ENCODE measurements at places on chromosomes 3 and 15. TPM values are rescaled to one million over a fixed set of nuclear protein-coding genes. Genes with fewer than 3 reads are reported as not detected.

DNA sequence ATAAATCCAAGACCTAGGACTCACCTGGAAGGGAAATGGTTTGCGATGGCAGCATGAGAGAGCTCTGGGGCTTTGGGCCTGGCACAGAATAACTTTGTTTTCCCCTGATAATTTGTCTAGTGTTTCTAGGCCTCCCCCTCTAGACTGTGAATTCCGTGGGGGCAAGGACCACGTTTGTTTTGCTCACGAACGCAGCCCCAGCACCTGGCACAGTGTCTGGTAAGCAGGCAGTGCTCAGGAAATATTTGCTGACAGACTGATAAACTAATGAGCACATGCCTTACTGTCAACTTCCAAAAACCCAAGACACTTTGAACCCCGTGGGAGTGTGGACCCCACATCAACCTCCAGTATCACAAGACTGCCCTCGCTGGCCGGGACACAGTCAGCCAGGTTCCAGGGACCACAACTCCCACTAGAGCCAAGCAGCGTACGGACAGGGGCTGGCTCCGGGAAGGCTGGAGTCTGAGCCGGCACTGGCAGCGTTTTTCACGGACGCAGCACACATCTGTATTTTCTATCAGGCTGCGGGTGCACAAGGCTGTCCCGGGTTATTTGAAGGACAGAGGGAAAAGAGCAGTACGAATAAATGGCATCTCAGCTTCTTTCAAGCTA is 146.5 kb downstream of the XXYLT1 start:
- DNase-seq, result no peak

GRCh38 chr3:22175947-22176346 is 424.9 kb upstream of the ZNF385D start:
- no peak for DNase-seq

Gene STRIT1
- total RNA-seq, result not detected

Gene DAZL
- not detected for total RNA-seq

Gene TMEM39A
- total RNA-seq, result 42.9 TPM

Gene SKOR1
- total RNA-seq, result 1.6 TPM

Gene ADIPOQ
- total RNA-seq, result not detected
